ENCODE measurements at places on chromosomes 7 and 10.

DNA sequence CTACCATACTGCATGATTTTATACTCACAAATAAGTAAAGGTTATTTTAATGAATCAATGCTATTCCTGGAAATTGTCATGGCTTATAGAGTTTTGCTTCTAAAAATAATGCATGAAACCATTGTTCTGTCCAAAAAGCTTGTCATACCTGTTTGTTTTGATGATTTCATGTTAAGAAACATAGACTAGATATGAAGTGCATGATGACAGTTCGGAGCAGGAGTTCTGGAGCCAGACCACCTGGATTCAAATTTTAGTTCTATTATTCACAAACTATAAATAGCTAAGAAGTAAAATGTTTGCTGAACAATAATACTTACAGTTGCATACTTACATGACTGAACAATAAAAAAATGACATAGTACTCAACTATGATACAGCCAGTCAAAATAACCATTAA lies 107.0 kb upstream of the AKR1E2 start:
- H3K27me3 ChIP-seq = no peaks in the 10 kb centered on the region
- no peaks in the 10 kb centered on the region for H3K4me1 ChIP-seq
- no peak overlapping the region for H3K4me3 ChIP-seq
- no peak for DNase-seq

- no peak for DNase-seq
- no peak overlapping the region for H3K4me3 ChIP-seq
- H3K36me3 ChIP-seq = no peaks in the 10 kb centered on the region
- peaks cover 5% of the 10 kb centered on the region for H3K4me1 ChIP-seq
- H3K27me3 ChIP-seq = peaks cover 11% of the 10 kb centered on the region
These were observed 48.7 kb upstream of the OCM2 start for GRCh38 chr7:98038731-98039130.

GRCh38 chr7:139902436-139903102 lies 73.5 kb downstream of the TBXAS1 start:
- H3K36me3 ChIP-seq = no peaks in the 10 kb centered on the region
- H3K4me3 ChIP-seq = no peak overlapping the region
- no peak for DNase-seq
- no peaks in the 10 kb centered on the region for H3K27me3 ChIP-seq
- no peak overlapping the region for H3K27ac ChIP-seq

- H3K4me3 ChIP-seq = no peak overlapping the region
- no peak for DNase-seq
- H3K27ac ChIP-seq = no peak overlapping the region
- H3K4me1 ChIP-seq = no peaks in the 10 kb centered on the region
- no peaks in the 10 kb centered on the region for H3K36me3 ChIP-seq
These were observed 115.1 kb downstream of the ICA1 start for GRCh38 chr7:8146788-8147413.

DNA sequence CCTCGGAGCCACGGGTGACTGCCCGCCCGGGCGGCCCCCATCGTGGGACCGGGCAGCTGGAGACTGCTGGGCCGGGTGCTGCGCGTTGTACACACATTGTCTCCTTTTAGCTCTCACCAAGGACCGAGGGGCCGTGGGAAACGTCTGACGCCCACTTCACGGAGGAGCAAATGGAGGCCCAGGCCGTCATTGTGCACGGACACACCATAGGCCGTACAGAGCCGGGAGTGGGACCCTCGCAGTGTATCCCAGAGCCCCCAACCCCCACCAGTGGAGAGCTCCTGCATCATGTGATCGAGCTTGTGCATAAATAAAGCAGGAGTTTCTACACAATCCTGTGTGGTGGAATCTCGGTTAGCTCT lies 722 bp downstream of the DENND10 start:
- peak overlapping the region; percentile 73 for H3K4me3 ChIP-seq
- peak overlapping the region; percentile 78 for H3K27ac ChIP-seq
- H3K36me3 ChIP-seq = no peaks in the 10 kb centered on the region
- no peaks in the 10 kb centered on the region for H3K27me3 ChIP-seq
- H3K4me1 ChIP-seq = peaks cover 25% of the 10 kb centered on the region

GRCh38 chr10:87623191-87623590 lies 36.5 kb upstream of the PAPSS2 start:
- H3K27ac ChIP-seq = no peak overlapping the region
- no peaks in the 10 kb centered on the region for H3K36me3 ChIP-seq
- no peaks in the 10 kb centered on the region for H3K4me1 ChIP-seq
- no peaks in the 10 kb centered on the region for H3K27me3 ChIP-seq

DNA sequence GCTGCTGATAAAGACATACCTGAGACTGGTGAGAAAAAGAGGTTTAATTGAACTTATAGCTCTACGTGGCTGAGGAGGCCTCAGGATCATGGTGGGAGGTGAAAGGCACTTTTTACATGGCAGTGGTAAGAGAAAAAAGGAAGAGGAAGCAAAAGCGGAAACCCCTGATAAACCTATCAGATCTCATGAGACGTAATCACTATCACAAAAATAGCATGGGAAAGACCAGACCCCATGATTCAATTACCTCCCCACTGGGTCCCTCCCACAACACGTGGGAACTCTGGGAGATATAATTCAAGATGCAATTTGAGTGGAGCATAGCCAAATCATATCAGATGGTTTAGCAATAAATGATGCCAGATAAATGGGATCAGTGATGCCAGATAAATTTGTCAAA lies 892.0 kb upstream of the CELF2 start:
- no peak overlapping the region for H3K4me3 ChIP-seq
- no peak for DNase-seq
- no peaks in the 10 kb centered on the region for H3K27me3 ChIP-seq
- H3K27ac ChIP-seq = no peak overlapping the region

DNA sequence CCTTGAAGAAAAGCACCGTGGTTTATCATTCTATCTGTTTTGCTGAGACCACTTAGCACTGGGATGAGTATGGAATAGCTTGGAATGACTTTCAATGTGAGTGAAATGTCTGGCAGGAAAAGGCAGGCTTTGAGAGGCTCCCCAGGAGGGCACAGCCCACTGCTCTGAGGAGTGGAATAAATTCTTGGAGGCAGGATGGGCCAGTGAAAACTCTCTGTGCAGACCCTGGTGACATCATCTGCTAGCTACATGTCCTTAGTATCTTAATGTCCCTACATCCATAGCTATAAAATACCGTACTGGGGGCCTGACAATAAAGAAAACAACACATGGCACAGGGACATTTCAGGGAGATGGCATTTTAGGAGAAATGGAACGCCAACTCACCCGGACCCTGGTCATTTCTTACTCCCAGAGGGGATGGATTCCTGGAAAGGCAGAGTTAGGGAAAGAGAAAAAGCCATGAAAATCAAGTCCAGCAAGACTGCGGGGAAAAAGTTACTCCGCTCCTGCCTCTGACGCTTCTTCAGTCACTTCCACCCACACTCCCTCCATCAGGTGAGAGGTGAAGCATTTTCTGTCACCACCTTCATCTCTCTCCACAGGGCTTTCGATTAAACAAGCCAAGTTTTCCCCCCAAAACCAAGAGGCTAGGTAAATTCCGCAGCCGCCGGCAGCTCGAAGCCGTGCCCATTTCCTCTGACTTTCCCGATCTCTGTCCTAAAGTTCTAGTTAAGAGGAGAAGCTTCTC lies 991 bp downstream of the ZNF239 start:
- peak overlapping the region; percentile 45 for H3K4me3 ChIP-seq
- peaks cover 24% of the 10 kb centered on the region for H3K4me1 ChIP-seq
- H3K36me3 ChIP-seq = peaks cover 7% of the 10 kb centered on the region
- H3K27ac ChIP-seq = peak overlapping the region; percentile 81

GRCh38 chr7:73606801-73607691 lies 17.3 kb downstream of the MLXIPL start:
- no peak overlapping the region for H3K4me3 ChIP-seq
- H3K36me3 ChIP-seq = no peaks in the 10 kb centered on the region
- DNase-seq = no peak
- no peak overlapping the region for H3K27ac ChIP-seq
- no peaks in the 10 kb centered on the region for H3K27me3 ChIP-seq

GRCh38 chr7:2037808-2038522 lies 194.8 kb downstream of the MAD1L1 start:
- H3K4me1 ChIP-seq = peaks cover 23% of the 10 kb centered on the region
- DNase-seq = no peak
- peak overlapping the region; percentile 19 for H3K4me3 ChIP-seq
- peak overlapping the region; percentile 42 for H3K27ac ChIP-seq

- no peaks in the 10 kb centered on the region for H3K36me3 ChIP-seq
- no peaks in the 10 kb centered on the region for H3K27me3 ChIP-seq
- no peaks in the 10 kb centered on the region for H3K4me1 ChIP-seq
These were observed 109.5 kb upstream of the TMEM72 start for GRCh38 chr10:44801383-44802327.

- H3K27ac ChIP-seq = peak overlapping the region; percentile 99
- no peak for DNase-seq
- no peaks in the 10 kb centered on the region for H3K36me3 ChIP-seq
- H3K4me3 ChIP-seq = no peak overlapping the region
These were observed 1.9 kb upstream of the ITPRIP start for GRCh38 chr10:104340111-104340526.

DNA sequence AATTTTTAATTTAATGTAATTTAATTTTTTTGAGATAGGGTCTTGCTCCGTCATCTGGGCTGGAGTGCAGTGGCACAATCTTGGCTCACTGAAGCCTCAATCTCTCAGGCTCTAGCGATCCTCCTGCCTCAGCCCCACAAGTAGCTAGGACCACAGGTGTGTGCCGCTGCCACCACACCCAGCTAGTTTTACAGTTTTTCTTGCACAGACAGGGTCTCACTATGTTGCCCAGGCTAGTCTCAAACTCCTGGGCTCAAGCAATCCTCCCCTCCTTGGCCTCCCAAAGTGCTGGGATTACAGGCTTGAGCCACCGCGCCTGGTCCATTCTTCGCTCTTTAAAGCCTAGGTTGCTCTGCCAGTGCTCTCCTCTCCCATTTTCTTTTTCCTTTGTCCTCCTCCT lies 12.9 kb downstream of the CALML3 start:
- H3K27ac ChIP-seq = peak overlapping the region; percentile 53
- no peak for DNase-seq
- H3K4me3 ChIP-seq = no peak overlapping the region
- H3K27me3 ChIP-seq = no peaks in the 10 kb centered on the region
- no peaks in the 10 kb centered on the region for H3K36me3 ChIP-seq

GRCh38 chr10:73908853-73909539 lies 1.9 kb upstream of the PLAU start:
- peaks cover 13% of the 10 kb centered on the region for H3K36me3 ChIP-seq
- H3K4me3 ChIP-seq = no peak overlapping the region

Data from esophagus squamous epithelium (tissue), 5 donors.